Left renal cortex interstitium (tissue), 4 donors: ENCODE measurements at places on chromosomes 3 and 15. TPM values are rescaled to one million over a fixed set of nuclear protein-coding genes. Genes with fewer than 3 reads are reported as not detected.

RASL12 gene
- 6.1 TPM for polyA plus RNA-seq

CHRNA7 gene
- 9.7 TPM for polyA plus RNA-seq

TLNRD1 gene
- polyA plus RNA-seq: 7.7 TPM

ATP10A gene
- polyA plus RNA-seq: 5.2 TPM

GTF2A2 gene
- 119 TPM for polyA plus RNA-seq

DNA sequence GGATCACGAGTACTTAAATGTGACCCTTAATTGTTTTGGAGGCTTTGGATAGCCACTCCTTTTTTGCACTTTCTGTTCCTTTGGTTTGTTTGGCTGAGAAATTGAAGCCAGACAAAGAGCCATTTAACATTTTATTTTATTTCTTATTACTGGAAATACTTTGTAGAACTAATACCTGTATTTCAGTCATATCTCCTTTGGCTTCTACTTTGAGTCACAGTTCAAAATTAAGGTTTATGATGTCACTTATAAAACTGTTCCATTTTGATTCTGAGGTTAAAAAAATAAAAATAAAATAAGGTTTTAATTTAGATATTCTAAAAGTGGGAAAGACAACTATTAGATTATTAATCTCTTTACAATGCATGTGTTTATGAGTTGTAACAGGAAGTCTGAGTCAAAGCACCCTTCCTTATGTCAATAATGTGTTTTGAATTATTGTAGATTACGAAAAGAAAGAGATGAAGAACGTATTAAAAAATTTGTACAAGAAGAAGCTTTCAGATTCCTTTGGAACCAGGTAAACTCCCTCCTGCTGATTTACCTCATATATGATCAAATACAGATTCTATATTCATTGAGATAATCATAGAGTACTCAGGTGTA lies 16.9 kb upstream of the NXPE3 start:
- no peak for DNase-seq

- DNase-seq: no peak
These were observed 147.9 kb downstream of the IMPG2 start for GRCh38 chr3:101172516-101172915.

DNA sequence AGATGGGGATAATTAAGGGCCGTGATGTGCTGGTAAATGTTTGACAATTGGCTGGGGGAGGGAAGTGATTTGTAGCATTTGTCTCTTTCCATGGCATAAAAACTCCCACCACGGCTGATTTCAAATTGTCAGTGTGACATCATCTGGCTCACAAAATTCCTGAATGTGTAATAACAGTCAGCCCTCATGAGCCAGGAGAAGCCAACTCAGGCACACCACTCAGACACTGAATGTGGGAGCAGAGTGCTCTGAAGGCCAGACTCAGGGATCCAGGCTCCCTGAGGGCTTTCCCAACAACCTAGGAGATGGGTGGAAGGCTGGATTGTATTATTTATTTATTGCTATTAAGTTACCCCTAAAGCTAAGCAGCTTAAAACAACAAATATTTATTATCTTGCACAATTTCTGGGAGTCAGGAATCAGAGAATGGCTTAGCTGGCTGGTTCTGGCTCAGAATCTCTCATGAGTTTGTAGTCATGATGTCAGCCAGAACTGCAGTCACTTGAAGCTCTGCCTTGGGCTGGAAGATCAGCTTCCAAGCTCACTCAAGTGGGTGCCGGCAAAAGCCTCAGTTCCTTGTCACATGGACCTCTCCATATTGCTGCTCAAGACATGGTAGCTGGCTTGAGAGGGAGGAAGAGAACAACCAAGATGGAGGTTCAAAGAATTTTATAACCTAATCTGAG lies 6.5 kb upstream of the CPEB1 start:
- no peak for DNase-seq

DNA sequence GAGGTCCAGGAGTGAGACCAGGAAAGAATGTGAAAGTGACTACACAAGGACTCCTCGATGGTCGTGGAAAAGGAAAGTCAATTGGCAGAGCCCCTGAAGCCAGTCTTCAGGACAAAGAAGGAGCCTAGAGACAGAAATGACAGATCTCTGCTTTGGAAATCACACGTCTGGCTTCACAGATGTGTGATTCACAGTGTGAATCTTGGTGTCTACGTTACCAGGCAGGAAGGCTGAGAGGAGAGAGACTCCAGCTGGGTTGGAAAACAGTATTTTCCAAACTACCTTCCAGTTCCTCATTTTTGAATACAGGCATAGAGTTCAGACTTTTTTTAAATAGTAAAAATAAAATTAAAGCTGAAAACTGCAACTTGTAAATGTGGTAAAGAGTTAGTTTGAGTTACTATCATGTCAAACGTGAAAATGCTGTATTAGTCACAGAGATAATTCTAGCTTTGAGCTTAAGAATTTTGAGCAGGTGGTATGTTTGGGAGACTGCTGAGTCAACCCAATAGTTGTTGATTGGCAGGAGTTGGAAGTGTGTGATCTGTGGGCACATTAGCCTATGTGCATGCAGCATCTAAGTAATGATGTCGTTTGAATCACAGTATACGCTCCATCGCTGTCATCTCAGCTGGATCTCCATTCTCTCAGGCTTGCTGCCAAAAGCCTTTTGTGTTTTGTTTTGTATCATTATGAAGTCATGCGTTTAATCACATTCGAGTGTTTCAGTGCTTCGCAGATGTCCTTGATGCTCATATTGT lies 6.0 kb downstream of the CCR2 start:
- DNase-seq: no peak

- DNase-seq: no peak
These were observed 296.1 kb downstream of the LRTM1 start for GRCh38 chr3:54631516-54632325.
